DND-41 (cell line): ENCODE measurements at places on chromosomes 7 and 10.
A peak's percentile ranks its signal among the peaks of the same experiment; 100 is the strongest.

- DNase-seq, result no peak
Observed at GRCh38 chr7:156954941-156955340, 5.4 kb downstream of the NOM1 start.

GRCh38 chr7:1579481-1580421 is 9.9 kb upstream of the PSMG3 start:
- DNase-seq, result peak; percentile 78

DNA sequence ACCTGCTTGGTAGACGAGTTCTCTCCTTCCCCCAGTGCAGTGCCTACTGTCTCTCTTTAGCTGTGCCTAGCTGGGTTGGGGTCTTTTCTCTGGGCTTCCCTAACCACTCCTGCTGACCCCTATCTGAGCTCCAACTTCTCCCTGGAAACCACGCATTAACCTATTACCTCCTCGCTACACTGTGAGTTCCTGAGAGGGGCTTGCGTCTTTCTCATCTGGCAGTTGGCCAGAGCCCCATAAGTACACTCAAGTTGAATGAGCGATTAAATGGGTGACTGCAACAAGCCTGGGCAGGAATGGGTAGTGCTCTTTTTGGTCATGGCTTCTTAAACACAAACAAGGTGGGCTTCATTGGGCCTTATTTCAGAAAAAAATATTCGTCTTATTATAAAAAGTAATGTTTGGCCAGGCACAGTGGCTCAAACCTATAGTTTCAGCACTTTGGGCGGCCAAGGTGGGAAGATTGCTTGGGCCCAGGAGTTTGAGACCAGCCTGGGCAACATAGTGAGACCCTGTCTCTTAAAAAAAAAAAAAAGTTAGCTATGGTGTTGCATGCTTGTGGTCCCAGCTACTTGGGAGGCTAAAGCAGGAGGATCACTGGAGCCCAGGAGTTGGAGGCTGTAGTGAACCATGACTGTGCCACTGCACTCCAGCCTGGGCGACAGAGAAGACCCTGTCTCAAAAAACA is 41.4 kb downstream of the SYPL1 start:
- DNase-seq, result peak; percentile 37

DNA sequence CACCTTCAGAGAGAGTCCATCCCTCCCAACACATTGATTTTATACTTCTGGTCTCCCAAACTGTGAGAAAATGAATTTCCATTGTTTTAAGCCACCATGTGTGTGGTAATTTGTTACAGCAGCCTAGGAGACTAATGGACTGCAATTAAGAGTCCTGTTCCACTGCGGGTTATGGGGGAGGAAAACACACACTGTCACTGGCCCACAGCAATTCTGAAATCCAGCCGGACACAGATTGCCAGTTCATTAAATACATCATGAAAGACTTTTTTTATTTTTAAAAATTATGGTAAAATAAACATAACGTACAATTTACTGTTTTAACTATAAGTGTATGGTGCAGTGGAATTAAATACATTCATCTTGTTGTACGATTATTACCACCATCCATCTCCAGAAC is 193.4 kb upstream of the GRB10 start:
- DNase-seq, result no peak

- DNase-seq, result no peak
Observed at GRCh38 chr7:138663725-138664710, 37.1 kb downstream of the SVOPL start.

- no peak for DNase-seq
Observed at GRCh38 chr7:137790828-137791227, 55.9 kb downstream of the DGKI start.

DNA sequence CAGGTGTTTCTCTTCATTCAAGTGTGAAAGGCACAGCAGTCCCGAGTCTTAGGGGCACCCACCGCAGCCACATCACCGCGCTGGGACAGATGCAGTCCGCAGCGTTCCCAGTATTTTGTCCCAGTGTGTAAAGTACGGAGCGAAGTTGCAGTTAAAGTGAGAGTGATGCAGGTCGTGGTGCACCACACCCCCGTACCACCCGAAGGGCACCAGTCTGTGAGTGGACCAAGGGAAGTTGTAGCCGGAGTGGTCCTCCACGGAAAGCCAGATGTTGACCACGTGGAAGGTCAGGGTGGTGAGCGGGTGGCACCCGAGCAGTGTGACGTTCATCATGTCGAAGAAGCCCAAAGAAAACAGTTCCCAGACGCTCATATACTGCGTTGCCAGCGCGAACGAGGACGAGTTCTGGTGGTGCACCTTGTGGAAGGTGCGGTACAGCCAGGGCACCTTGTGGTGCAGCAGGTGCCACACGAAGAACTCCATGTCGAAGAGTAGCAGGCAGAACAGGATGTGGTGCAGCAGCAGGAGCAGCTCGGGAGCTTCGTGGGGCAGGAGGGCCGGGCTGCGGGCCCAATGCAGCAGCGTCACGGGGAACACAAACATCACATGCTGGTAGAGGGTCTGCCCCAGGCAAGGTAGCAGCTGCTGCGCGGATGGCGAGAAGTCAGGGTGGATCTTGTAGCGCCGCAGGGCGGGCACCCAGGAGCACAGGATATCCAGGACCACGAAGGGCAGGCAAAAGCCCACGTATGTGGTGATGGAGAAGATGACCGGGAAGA is 526 bp downstream of the CH25H start:
- peak; percentile 78 for DNase-seq

GRCh38 chr10:60470091-60470490 is 80.4 kb upstream of the ANK3 start:
- DNase-seq, result no peak

DNA sequence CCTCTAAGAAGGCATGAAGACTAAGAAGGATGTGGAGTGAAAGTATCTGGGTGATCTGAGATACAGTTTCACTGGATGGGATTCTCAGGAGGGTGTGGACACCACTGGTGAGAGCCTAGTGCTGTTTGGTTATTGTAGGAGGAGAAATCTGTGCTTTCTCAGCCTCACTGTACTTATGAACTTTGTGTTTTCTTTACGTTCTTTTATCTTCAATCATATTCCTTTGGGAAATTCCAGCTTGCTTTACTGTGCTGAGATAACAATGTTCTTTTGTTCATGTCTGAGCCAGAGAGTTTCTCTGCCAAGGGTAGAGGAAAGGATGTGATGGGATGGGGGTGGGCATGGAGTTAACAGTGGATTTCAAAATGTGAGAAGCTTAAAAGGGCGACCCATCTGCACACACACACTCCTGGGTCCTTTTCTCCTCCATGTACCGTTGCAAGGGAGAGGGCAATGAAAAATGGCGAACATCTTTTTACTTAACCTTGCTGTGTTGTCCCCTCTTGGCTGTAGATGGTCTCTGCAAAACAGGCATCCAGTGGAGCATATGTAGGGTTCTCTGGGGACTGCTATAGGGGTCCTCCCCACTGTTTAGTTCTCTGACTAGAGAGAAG is 25.0 kb upstream of the TAX1BP1 start:
- no peak for DNase-seq

GRCh38 chr10:119737039-119737663 is 11.3 kb downstream of the INPP5F start:
- no peak for DNase-seq

DNA sequence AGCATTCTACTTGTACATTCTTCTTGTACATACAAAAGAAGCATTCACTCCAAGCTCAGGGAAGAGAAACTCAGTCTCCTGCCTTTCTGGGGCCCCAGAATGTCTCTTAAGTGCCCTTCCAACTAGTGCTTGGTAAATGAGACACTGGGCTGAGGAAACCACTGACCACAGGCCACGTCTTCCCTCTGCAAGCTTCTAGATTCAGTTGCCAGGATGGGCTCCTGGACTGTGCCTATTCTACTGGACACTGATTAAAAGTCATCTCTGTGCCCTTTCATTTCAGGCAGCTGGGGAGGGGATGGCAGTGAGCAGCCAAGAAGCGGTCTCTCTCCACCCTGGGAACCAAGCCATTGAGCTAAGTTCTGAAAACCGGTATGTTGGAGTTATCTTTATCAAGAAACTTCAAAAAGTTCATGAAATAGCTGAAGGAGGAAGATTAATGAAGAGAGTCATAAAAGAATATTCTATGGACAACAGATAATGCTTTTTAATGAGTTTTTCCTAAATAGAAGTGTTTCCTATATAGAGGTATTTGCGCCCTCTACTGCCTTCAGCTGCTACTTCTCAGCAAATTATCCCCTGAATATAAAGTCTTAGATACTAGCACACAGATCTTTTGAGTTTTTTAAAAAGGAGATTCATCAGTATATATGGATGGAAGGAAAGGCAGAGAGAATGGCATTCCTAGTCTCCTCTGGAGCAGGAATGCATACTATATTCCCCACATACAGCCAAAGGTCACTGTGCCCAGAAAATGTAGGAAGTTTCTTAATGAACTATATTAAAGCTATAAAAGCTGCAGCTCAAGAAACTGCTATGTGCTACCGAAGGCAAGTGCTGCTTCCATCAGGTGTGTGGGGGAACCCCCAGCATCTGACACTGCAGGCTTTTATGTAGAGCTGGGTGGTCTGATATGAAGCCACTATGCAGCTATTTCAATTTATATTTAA is 8.4 kb upstream of the IFIT1B start:
- no peak for DNase-seq

DNA sequence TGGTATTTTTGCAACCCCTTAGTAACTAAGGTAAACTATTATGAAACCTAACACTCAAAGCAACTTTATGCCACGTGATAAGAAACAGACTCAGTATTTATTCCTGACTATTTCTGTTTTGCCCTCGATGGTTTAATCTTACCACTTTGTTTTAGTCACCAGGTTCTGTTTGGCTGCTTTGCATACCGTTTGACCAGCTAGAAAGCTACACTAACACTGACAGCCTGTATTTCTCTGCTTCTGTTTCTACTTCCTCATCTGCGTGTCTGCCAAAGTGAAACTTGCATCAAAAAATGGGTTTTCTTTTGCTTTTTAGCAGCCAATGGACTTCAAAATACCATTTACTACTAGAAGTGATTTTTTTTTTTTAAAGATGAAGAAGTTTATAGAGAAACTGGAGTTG is 802.5 kb downstream of the GRM8 start:
- DNase-seq, result no peak

- DNase-seq, result no peak
Observed at GRCh38 chr10:96641396-96642295, 54.8 kb upstream of the TM9SF3 start.

GRCh38 chr10:131480066-131480465 is 168.5 kb upstream of the TCERG1L start:
- no peak for DNase-seq

DNA sequence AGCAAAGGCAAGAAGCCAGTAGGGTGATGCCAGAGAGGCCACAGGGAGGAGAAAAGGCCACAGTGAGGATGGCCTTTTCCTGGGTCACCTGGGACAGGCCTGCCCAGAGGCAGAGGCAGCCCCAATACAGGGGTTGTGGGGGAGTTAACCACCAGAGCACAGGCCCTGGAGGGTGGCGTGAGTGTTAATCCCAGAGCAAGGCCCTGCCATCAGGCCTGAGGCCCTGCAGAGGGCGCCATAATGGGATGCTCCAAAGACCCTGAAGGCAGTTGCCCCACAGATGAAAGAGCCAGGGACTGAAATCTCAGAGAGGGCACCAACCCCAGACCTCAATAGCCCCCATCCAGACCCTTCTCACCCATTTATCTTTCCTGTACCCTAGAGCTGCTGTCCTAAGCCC is 23.9 kb downstream of the SLC13A4 start:
- peak; percentile 15 for DNase-seq

DNA sequence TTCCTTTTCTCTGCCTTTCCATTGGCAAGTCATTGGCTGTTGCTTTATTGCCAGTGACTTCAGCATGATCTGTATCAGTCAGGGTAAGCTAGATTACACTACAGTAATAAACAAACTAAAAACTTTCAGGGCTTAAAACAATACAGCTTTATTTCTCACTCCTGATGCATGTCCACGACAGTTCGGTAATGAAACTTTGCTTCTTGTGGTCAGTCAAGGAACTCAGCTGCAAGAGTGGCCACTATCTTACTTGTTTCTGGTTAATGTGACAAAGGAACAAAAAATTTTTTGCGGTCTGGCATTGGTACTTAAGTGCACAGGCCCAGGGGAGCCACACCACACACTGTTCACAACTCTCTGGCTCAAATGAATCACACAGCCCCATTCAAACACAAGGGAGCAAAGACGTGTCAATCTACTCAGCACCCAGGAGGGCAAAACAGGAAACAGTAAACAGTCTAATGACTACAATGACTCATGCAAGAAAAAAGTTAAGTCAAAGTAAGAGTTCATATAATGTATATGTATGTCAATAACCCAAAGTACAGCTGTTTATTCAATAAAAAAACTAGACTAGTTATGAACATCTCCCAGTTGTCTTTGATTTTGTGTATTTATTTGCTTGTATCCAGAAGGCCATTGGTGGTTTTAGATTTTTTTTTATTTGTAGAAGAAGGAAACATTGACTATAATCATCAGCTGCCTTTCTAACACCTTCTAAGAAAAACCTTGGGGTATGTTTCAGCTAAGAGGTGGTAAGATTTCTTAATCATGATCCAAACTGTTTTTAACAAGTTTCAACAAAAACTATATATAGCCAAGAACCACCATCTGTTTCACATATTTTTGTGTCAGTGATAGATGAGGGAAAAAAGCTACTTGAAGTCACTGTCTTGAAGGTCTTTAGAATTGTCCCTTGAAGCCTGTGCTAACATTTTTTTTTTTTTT is 134.4 kb upstream of the FAM3C start:
- DNase-seq, result no peak

- no peak for DNase-seq
Observed at GRCh38 chr10:132670546-132671227, 115.3 kb downstream of the NKX6-2 start.

GRCh38 chr7:105015390-105015965 is 1.5 kb downstream of the KMT2E start:
- peak; percentile 50 for DNase-seq

DNA sequence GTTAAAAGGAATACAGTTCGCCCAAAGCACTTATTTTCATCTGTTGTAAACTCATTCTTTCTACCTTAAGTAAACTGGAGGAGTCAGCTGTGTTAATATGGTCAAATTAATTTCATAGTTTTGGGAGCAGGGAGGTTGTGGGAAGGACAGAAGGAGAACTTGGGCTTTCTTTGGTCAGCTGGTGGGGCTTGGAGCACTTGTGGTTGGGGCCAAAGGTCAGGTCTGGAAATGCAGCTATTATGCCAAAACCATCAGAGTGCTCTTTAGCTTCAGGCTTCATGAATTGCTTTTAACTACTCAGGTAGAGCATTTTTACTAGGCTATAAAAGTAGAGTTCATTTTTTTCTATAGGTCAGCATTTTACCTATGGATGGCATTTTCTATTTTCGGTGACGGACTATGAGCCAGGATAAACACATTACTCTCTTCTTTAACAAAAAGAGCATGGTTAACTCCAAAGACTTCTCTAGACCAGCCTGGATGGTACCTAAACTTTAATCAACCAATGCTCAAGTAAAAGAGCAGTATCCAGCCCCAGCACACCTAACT is 30.0 kb downstream of the STEAP4 start:
- no peak for DNase-seq

GRCh38 chr10:43452356-43452914 is 15.5 kb downstream of the ZNF487 start:
- DNase-seq, result no peak
